ENCODE measurements at places on chromosomes 5 and 9. TPM values are rescaled to one million over a fixed set of nuclear protein-coding genes. Genes with fewer than 3 reads are reported as not detected.

BTNL9 gene
- total RNA-seq, result not detected

NPM1 gene
- total RNA-seq, result 1,562 TPM

SPAG8 gene
- 2.5 TPM for total RNA-seq

PRKAA1 gene
- 84.1 TPM for total RNA-seq

PRXL2C gene
- 5.6 TPM for total RNA-seq

ZNF658 gene
- total RNA-seq, result 4.3 TPM

FAM153A gene
- total RNA-seq, result 8.4 TPM

SLC36A2 gene
- not detected for total RNA-seq

SLC34A3 gene
- not detected for total RNA-seq

NRG2 gene
- not detected for total RNA-seq

HNRNPH1 gene
- total RNA-seq, result 895 TPM

PCA3 gene
- not detected for total RNA-seq

MAPK9 gene
- total RNA-seq, result 47.6 TPM

KIF27 gene
- total RNA-seq, result 3.8 TPM

ECSCR gene
- total RNA-seq, result 0.73 TPM

HNRNPAB gene
- total RNA-seq, result 215 TPM

ZCCHC9 gene
- total RNA-seq, result 35.2 TPM

MZB1 gene
- total RNA-seq, result 12.7 TPM

ASTN2 gene
- total RNA-seq, result 4.1 TPM

COL27A1 gene
- 0.22 TPM for total RNA-seq

INSL4 gene
- total RNA-seq, result not detected

STC2 gene
- 11.7 TPM for total RNA-seq

EMB gene
- 143 TPM for total RNA-seq

ACTBL2 gene
- not detected for total RNA-seq

FUT7 gene
- 8.9 TPM for total RNA-seq

ANKRD18A gene
- total RNA-seq, result 2.0 TPM

C5orf52 gene
- not detected for total RNA-seq

TPM2 gene
- total RNA-seq, result 13.1 TPM

SPINK7 gene
- not detected for total RNA-seq

NUDT12 gene
- 0.62 TPM for total RNA-seq

CYSRT1 gene
- 0.35 TPM for total RNA-seq

CRHBP gene
- total RNA-seq, result not detected

CD72 gene
- total RNA-seq, result 5.4 TPM

SPTAN1 gene
- 383 TPM for total RNA-seq

RGP1 gene
- total RNA-seq, result 28.4 TPM

TAF11L14 gene
- not detected for total RNA-seq

PCDHB11 gene
- not detected for total RNA-seq

FABP6 gene
- not detected for total RNA-seq

PKD2L2 gene
- not detected for total RNA-seq

Measured in activated CD4-positive, alpha-beta T cell treated with anti-CD3 and anti-CD28 coated beads, Interleukin-2, amount 10 ng/mL, durations not matched to agents 7 days and 5 days (primary cell).